Right lung (tissue), 10 donors: ENCODE measurements at places on chromosomes 13 and 19. TPM values are rescaled to one million over a fixed set of nuclear protein-coding genes. Genes with fewer than 3 reads are reported as not detected.

GRCh38 chr19:33064458-33064791 is 263 bp downstream of the RHPN2 start:
- no peak for DNase-seq

Gene TMPRSS9
- polyA plus RNA-seq = 0.91 TPM

GRCh38 chr13:99314640-99315176 is 7.5 kb upstream of the GPR183 start:
- no peak for DNase-seq

Gene PTGIR
- polyA plus RNA-seq = 13.6 TPM

Gene CGB2
- polyA plus RNA-seq = not detected

DNA sequence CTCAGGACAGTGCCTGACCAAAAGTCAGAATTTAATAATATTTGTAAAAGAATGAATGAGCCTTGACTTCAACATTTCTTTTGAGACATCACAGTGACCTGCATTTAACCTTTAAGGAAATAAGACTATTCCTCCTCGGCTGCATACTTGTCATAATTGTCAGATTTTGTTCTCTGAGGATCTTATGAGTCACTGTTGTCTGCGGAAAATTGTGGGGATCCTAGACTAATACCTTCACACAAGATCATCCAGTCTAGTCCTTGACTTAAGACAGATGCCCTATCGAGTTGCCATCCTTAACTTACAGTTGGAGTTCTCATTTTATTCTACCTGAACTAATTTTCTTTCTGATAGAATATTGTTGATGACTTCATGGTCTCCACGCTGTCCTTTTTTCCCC is 198.4 kb downstream of the DLEU7 start:
- no peak for DNase-seq

Gene PROSER1
- 33.7 TPM for polyA plus RNA-seq

Gene FCAR
- 0.73 TPM for polyA plus RNA-seq

DNA sequence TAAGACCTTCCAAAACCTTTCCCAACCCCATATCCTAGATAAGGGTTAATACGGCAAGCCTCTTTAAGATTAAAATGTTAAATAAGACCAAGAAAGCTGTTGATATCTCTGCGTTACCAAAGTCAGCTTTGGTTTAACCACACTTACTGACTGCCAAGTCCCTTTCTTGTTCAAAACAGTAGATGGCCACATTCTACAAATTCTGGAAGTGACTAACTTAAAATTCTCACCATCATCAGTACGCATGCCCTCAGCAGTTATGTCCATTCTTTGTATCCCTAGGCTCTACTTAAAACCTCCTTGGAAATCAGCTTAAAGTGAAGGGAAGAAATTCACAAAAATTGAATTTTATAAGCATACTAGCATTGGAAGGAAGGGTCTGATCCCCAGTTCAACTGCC is 23.6 kb downstream of the SOHLH2 start:
- no peak for DNase-seq

Gene IGLON5
- polyA plus RNA-seq = 1.3 TPM

DNA sequence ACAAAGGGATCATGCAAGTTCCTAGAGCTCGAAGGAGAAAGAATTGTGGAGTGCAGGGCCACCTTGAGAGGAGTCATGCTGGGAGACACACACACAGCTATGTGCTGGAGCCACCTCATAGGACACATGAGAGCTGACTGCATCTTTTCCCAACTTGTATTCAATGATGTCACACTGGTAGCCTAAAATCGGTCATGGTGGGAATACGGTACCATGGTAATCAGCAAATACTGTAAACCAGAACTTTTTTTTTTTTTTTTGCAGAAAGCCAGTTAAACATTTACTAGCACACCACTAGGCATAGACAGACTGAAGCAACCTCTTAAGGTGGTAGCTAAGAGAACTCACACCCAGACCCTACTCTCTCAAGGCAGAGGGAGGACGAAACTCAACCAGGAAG is 47.0 kb upstream of the INTS6 start:
- no peak for DNase-seq
